CD4-positive, alpha-beta memory T cell (primary cell): ENCODE measurements at places on chromosomes 3 and 15. TPM values are rescaled to one million over a fixed set of nuclear protein-coding genes. Genes with fewer than 3 reads are reported as not detected.

Gene DUOXA2
- not detected for polyA plus RNA-seq

Gene ZNF620
- polyA plus RNA-seq = 1.2 TPM

Gene GP9
- polyA plus RNA-seq = not detected

Gene LIPH
- not detected for polyA plus RNA-seq

Gene LRRC15
- polyA plus RNA-seq = not detected

Gene RASGRP1
- polyA plus RNA-seq = 47.8 TPM

Gene GOLGA8S
- not detected for polyA plus RNA-seq

Gene ISL2
- not detected for polyA plus RNA-seq

Gene GATM
- polyA plus RNA-seq = not detected

Gene ABHD17C
- 3.1 TPM for polyA plus RNA-seq

Gene RTP1
- not detected for polyA plus RNA-seq

Gene FRMD4B
- polyA plus RNA-seq = 3.1 TPM

Gene CCDC54
- 0.18 TPM for polyA plus RNA-seq

Gene SIDT1
- 23.4 TPM for polyA plus RNA-seq

Gene MYO5C
- 0.29 TPM for polyA plus RNA-seq

Gene GALNT15
- not detected for polyA plus RNA-seq

Gene CHRNB4
- not detected for polyA plus RNA-seq

Gene MORC1
- not detected for polyA plus RNA-seq

Gene AP2M1
- 312 TPM for polyA plus RNA-seq

Gene GOLGA8T
- polyA plus RNA-seq = not detected

Gene GJD2
- polyA plus RNA-seq = not detected

GRCh38 chr15:75508840-75509532 lies 57.5 kb upstream of the SIN3A start:
- DNase-seq = peak; percentile 41
- no peak overlapping the region for H3K27ac ChIP-seq
- H3K27me3 ChIP-seq = no peaks in the 10 kb centered on the region
- H3K4me1 ChIP-seq = no peaks in the 10 kb centered on the region

- no peaks in the 10 kb centered on the region for H3K36me3 ChIP-seq
- H3K4me3 ChIP-seq = no peak overlapping the region
- H3K4me1 ChIP-seq = peaks cover 27% of the 10 kb centered on the region
- no peak for DNase-seq
- no peak overlapping the region for H3K27ac ChIP-seq
- no peaks in the 10 kb centered on the region for H3K27me3 ChIP-seq
These were observed 41.9 kb downstream of the NOX5 start for GRCh38 chr15:69056365-69056764.

- H3K27me3 ChIP-seq = no peaks in the 10 kb centered on the region
- no peaks in the 10 kb centered on the region for H3K4me1 ChIP-seq
- H3K36me3 ChIP-seq = no peaks in the 10 kb centered on the region
- no peak overlapping the region for H3K27ac ChIP-seq
- DNase-seq = no peak
These were observed 16.0 kb downstream of the NKIRAS1 start for GRCh38 chr3:23900744-23901143.

DNA sequence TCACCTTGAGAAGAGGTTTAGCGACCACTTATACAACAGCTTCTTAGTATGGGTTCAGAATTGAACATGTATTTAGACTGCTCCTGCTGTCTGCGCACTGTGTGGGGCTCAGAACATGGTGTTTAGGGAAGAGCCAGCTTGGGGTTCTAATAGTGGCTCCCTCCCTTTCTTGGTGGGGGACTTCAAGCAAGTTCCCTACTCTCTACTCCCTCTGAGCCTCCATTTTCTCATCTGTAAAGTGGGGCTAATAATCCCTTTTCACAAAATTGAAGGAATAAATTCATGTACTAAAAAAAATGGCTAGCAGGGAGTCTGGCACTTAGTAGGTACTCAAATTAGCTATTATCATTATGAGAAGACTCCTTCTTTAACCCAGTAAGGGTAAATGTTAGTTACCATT lies 97.5 kb upstream of the SPATA12 start:
- no peak overlapping the region for H3K27ac ChIP-seq
- no peaks in the 10 kb centered on the region for H3K36me3 ChIP-seq
- H3K27me3 ChIP-seq = no peaks in the 10 kb centered on the region
- H3K4me1 ChIP-seq = no peaks in the 10 kb centered on the region

DNA sequence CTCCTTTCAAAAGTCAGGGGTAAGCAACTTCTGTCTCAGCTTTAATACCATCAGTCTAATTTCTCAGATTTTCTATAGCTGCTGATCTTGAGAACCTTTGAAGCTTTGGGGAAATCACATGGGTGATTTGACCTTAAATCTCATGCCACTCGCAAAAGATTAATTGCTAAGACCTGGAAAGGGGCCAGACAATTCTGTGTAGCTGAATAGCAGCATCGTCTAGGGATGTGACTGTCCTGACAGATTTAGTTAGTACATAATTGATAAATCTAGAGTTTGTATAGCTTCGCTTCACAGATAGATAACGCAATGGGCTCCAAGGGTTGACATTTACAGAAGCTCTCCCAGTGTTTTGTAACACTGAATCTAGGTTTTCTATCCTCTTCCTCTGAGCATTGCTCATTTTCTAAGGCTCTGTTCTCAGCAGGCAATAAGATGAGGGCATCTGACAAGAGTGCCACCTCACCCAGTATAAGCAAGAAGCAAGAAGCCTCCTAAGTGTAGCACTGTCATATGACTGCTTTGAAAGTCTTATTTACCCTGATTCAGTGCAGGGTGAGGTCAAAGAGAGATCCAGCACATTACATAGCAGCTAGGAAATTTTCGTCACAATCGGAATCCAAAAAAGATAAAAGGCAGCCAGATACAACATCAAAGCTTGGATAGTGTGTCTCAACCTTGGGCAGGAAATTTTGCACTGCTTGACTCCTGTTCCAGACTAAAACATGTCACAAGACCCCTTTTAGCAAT lies 47.7 kb upstream of the DUT start:
- H3K27me3 ChIP-seq = no peaks in the 10 kb centered on the region
- H3K4me1 ChIP-seq = peaks cover 4% of the 10 kb centered on the region
- H3K4me3 ChIP-seq = no peak overlapping the region

DNA sequence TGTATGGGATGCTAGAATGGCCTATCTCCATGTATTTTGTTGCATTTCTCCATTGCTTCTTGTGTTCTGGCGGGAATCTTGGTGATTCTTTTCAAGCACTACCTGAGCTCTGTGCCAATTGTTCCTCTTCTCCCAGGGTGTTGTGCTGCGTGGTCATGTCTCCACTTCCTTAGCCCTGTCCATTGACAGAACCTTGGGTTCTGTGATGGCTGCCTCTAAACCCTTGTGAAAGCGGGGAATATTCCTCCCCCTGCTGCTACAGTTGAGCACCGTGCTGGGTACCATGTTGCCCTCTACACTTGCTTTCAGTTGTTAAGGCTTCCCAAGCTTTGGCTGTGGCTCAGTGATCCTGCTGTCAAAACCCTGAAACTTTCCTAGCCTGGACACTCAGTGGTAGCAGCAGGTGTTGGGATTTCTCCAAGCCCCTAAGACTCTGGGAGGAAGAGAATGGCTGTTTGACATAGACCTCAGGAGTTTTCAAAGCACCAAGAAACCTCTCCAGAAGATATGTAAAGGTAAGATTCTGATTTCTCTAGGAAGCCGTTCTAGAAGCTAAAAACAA lies 69.5 kb downstream of the MBNL1 start:
- peaks cover 15% of the 10 kb centered on the region for H3K36me3 ChIP-seq
- H3K4me3 ChIP-seq = no peak overlapping the region
- no peaks in the 10 kb centered on the region for H3K27me3 ChIP-seq
- H3K4me1 ChIP-seq = peaks cover 93% of the 10 kb centered on the region
- DNase-seq = no peak

- no peak overlapping the region for H3K4me3 ChIP-seq
- H3K27me3 ChIP-seq = no peaks in the 10 kb centered on the region
- peaks cover 5% of the 10 kb centered on the region for H3K4me1 ChIP-seq
- no peak overlapping the region for H3K27ac ChIP-seq
- peaks cover 23% of the 10 kb centered on the region for H3K36me3 ChIP-seq
These were observed 26.5 kb upstream of the XXYLT1 start for GRCh38 chr3:195297446-195297845.

DNA sequence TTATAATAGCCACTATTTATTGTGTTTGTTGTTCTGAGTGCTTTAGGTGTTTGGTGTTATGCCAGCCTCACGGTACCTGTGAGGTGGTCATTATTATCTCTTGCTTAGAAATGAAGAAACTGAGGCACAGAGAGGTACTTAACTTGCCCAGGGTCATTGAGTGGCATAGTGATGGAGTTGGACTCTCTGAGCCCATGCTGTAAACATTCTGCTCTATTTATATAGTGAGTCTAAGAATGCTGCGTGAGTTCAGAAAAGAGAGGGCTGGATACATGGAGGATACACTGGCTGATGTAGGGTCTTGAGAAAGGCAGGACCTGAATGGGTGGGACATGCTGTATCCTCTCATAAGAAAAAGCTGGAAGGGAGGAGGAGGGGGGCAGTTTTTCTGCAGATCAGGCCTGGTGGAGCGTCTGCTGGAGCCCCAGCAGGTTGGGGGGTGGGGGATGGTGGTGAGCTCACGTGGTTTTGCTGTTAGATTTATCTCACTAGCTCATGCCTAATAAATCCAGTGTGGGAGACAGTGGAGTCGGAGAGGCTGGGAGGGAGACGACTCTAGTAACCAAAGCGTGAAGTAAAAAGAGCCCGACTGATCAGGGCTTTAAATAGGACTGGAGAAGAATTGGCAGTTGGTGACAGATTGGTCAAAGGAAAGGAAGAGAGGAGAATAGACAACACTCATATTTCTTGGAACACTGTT lies 16.0 kb downstream of the MED12L start:
- no peak overlapping the region for H3K27ac ChIP-seq
- DNase-seq = no peak
- no peaks in the 10 kb centered on the region for H3K4me1 ChIP-seq
- no peak overlapping the region for H3K4me3 ChIP-seq

- H3K4me1 ChIP-seq = no peaks in the 10 kb centered on the region
- no peak overlapping the region for H3K4me3 ChIP-seq
- H3K27ac ChIP-seq = no peak overlapping the region
- no peaks in the 10 kb centered on the region for H3K36me3 ChIP-seq
- no peaks in the 10 kb centered on the region for H3K27me3 ChIP-seq
These were observed 118.8 kb upstream of the UBE2E2 start for GRCh38 chr3:23084367-23084766.

DNA sequence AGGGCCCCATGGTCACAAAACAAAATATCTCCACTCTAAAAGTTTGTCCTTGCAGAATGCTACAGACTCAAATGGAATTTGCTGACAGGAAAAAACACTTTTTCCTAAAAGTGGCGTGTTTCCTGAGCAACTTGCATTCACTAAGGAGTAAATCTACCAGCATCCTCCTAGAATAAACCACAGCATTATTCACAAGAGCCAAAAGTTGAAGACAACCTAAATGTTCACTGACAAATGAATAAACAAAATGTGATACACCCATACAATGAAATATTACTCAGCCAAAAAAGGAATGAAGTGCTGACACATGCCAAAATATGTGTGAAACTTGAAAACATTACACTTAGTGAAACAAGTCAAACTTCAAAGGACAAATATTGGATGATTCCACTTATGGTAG lies 28.9 kb downstream of the ITGB5 start:
- DNase-seq = no peak
- H3K4me3 ChIP-seq = no peak overlapping the region
- peaks cover 3% of the 10 kb centered on the region for H3K27me3 ChIP-seq
- H3K27ac ChIP-seq = no peak overlapping the region
- H3K36me3 ChIP-seq = no peaks in the 10 kb centered on the region

- no peak for DNase-seq
- H3K4me3 ChIP-seq = no peak overlapping the region
- H3K4me1 ChIP-seq = peaks cover 25% of the 10 kb centered on the region
- H3K27ac ChIP-seq = no peak overlapping the region
These were observed 74.0 kb downstream of the AKAP13 start for GRCh38 chr15:85454403-85454802.

DNA sequence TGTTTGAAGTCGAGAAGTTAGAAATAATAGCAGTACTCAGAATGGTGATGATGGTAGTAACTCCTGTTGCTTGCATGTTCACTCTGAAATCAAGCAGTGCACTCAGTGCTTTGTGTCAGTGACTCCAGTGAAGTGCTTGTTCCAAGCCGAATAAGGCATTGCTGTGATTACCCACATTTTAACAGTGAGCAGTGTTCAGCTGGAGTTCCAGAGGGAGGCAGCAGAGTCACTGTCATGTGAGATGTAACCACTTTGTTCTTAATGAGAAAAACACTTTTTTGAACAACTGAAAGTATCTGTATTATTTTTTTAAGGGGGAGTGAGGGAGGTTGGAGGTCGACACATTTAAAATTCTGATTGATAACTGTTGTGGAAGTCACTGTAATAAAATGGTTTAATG lies 3.7 kb downstream of the MDFIC2 start:
- H3K27ac ChIP-seq = no peak overlapping the region
- no peaks in the 10 kb centered on the region for H3K4me1 ChIP-seq
- H3K27me3 ChIP-seq = no peaks in the 10 kb centered on the region
- no peaks in the 10 kb centered on the region for H3K36me3 ChIP-seq
- DNase-seq = no peak

GRCh38 chr3:188296761-188297612 lies 143.0 kb downstream of the LPP start:
- no peaks in the 10 kb centered on the region for H3K27me3 ChIP-seq
- H3K36me3 ChIP-seq = no peaks in the 10 kb centered on the region
- H3K4me3 ChIP-seq = no peak overlapping the region
- peaks cover 21% of the 10 kb centered on the region for H3K4me1 ChIP-seq
- no peak for DNase-seq
- H3K27ac ChIP-seq = no peak overlapping the region

GRCh38 chr3:43194490-43195114 lies 88.7 kb upstream of the POMGNT2 start:
- H3K36me3 ChIP-seq = no peaks in the 10 kb centered on the region
- peaks cover 73% of the 10 kb centered on the region for H3K4me1 ChIP-seq

GRCh38 chr15:66860844-66861243 lies 158.8 kb downstream of the SMAD6 start:
- no peak for DNase-seq
- no peaks in the 10 kb centered on the region for H3K4me1 ChIP-seq
- no peaks in the 10 kb centered on the region for H3K36me3 ChIP-seq
- no peak overlapping the region for H3K4me3 ChIP-seq
- no peak overlapping the region for H3K27ac ChIP-seq

DNA sequence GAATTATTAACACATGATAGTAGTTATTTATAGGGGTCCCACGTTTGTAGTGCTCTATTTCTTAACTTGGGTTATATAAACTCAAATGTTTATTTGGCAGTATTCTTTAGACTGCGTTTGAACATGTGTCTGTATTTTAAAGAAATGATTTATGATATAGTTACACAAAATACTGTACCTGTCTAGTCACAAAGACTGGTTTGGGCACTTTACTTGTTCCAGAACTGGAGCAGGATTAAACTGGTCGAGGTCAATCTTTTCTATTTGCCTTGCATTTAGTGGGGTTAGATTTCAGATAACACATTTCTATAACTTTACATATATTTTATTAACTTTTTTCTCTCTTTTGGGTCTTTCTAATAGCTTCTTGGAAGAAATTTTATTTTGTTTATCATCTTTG lies 39.5 kb downstream of the HACD3 start:
- no peak overlapping the region for H3K4me3 ChIP-seq
- DNase-seq = no peak
- no peaks in the 10 kb centered on the region for H3K27me3 ChIP-seq
- H3K36me3 ChIP-seq = peaks cover 25% of the 10 kb centered on the region

GRCh38 chr3:141939759-141940158 lies 63.3 kb downstream of the ATP1B3 start:
- no peak overlapping the region for H3K4me3 ChIP-seq
- no peaks in the 10 kb centered on the region for H3K36me3 ChIP-seq
- no peak for DNase-seq
- no peak overlapping the region for H3K27ac ChIP-seq

GRCh38 chr15:43253431-43254403 lies 13.0 kb downstream of the TGM5 start:
- no peak overlapping the region for H3K27ac ChIP-seq
- H3K36me3 ChIP-seq = no peaks in the 10 kb centered on the region
- H3K4me3 ChIP-seq = no peak overlapping the region
- no peaks in the 10 kb centered on the region for H3K27me3 ChIP-seq

GRCh38 chr3:37768107-37768809 lies 93.4 kb upstream of the CTDSPL start:
- no peaks in the 10 kb centered on the region for H3K27me3 ChIP-seq
- no peak overlapping the region for H3K4me3 ChIP-seq
- no peak for DNase-seq
- H3K27ac ChIP-seq = no peak overlapping the region
- no peaks in the 10 kb centered on the region for H3K4me1 ChIP-seq
